ENCODE measurements at places on chromosomes 3 and 15. TPM values are rescaled to one million over a fixed set of nuclear protein-coding genes. Genes with fewer than 3 reads are reported as not detected.

The CFAP161 gene
- 0.24 TPM for total RNA-seq

GRCh38 chr3:173138026-173138425, 3.0 kb downstream of the SPATA16 start:
- DNase-seq, result no peak

DNA sequence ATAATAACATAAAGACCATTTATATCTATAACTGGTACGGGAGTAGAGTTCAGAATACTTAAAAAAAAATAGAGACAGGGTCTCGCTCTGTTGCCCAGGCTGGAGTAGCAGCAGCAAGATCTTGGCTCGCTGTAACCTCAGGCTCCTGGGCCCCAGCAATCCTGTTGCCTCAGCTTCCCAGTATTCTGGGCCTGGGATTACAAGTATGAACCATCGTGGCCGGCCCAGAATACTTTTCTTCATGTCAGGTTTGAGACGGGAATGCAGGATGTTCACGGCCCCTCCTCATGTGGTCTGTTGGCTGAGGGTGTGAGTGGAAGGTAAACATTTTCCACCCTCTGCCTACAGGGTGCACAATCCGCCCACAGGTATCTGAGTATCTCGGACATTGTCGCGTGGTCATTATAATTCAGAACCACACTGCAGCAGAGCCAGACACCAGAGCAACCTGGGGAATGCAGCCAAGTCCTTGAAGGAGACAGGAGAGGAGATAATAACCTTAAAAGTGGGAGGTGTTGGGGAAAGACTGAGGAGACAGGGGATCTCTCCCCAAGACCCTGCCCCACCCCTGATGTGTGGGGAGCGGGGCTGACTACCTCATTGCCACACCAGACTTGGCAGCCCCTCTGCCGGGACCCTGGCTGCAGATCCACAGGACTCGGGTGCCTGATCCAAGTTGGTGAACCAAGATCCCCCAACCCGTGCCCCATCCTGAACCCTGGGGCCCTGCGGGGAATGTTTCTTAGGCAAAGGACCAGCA, 106.8 kb downstream of the ADCY5 start:
- DNase-seq, result no peak

The SCN10A gene
- not detected for total RNA-seq

The ZKSCAN7 gene
- 8.8 TPM for total RNA-seq

The FBXO40 gene
- total RNA-seq, result 0.83 TPM

GRCh38 chr3:193702967-193703366, 110.0 kb downstream of the OPA1 start:
- DNase-seq, result peak; percentile 7

Measured in myocyte (in vitro differentiated cells).